ENCODE measurements at places on chromosomes 5 and 9.

DNA sequence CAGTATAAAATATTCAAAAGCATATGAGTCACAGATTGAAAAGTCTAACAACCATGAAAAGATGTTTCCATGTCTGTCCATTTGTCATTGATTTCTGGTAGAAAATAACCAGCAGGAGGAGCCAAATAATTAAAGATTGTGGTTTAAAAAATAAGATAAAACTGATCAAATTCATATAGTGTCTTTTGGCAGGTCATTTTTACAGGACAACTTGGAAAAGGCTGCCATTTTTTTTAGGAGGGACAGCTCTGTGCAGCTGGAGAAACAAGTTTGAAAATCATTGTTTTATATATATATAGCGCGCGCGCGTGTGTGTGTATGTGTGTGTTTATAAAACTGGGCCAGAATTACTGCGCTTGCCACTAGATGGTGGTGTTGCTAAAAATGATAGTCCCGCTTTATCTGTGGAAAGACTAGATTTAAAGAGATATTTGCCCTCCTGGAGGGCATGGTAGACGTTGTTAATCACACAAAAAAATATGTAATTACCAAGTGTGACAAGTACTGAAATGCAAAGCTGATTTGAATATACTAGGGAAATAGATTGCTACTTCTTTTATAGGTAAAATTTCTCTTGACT, 1.3 kb upstream of the TRMO start:
- peak; percentile 4 for DNase-seq

- DNase-seq = no peak
Measured at GRCh38 chr9:89514337-89514736, 16.4 kb upstream of the SEMA4D start.

- DNase-seq = peak; percentile 75
Measured at GRCh38 chr9:120877276-120878034, 467 bp upstream of the PHF19 start.

DNA sequence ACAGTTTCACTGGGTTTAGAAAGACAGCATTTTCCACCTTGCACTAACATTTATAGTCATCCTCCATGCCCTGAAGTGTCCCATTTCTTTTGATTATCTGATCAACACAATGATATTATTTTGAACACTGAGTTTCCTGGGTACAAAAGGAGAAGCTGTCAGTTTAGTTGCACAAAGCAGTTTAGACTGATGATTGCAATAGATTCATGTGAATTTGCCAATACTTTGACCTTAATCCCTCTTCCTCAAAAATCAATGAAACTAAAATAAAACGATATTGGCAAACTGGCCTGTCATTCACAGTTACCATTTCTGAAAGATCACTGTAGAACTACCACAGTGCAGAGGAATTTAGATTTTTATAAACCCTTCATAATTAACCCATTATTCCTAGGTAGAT, 34.2 kb upstream of the RASGRF2 start:
- DNase-seq = no peak

DNA sequence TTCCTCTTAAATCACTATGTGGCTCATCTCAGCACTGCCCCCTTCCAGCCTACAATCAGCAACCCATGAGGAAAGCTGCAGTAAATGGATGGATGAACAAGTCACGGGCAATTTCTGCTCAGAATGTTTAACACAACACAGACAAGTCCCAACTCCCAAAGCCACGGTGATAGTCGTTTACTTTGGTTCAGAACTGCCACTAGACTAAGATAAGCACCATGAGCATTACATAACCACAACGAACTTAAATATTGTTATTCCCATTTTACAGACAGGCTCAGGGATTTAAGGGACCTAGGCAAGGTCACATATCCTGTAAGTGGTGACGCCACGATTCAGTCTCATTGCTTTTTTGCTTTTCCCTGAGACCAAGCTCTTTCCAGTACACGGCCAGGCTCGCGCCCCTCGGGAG, 2.0 kb upstream of the SMIM27 start:
- DNase-seq = no peak

GRCh38 chr9:81092057-81092456, 597.3 kb downstream of the TLE1 start:
- no peak for DNase-seq

- DNase-seq = no peak
Measured at GRCh38 chr9:76462126-76462525, 3.1 kb downstream of the GCNT1 start.

GRCh38 chr9:105431424-105432246, 16.2 kb upstream of the FSD1L start:
- no peak for DNase-seq

DNA sequence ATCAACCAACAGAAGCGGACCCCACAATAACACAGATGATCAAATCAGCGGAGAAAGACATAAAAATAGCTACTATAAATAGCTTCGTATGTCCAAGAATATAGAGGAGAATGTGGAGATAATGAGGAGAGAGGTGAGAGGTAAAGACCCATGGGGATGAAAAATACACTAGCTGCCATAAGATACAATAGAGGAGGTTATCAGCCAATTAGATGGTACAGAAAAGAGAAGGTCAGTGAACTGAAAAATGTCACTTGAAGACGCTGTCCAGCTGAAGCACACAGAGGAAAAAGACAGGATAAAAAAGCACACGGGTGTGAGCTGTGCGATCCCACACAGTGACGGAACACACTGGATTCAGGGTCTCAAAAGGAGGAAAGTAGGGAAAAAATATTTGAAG, 73.4 kb downstream of the OLFM1 start:
- no peak for DNase-seq

GRCh38 chr9:87213948-87214347, 266.6 kb upstream of the GAS1 start:
- no peak for DNase-seq

DNA sequence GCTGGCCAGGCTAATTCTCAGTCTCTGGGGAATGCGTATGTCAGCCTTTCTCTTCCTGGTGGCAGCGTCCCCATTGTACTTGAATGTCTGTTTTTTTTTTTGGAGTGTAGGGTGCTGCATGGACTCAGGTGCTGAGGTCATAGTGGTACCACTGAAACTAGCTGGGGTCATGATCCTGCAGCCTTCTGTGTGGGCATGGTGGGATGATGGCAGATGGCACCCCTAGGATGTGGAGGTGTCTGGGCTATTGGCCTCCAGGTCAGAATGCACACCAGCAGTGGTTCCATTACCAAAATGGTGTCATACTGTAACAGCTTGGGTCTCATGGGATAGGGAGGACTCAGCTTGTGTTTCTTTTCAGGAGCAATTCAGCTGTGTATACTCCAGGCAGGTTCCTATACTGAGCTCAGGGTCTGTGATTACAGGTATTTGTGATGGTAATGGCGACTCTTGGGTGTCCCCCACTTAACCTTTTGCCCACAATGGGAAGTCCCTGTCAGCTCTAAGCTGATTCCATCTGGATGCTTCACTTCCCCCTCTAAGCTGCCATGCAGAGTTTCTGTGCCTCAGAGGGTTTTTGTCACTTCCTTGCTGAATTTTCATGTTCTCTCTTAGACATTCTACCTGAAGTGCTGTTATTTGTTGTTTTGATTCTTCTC, 17.9 kb downstream of the HSD17B4 start:
- no peak for DNase-seq

DNA sequence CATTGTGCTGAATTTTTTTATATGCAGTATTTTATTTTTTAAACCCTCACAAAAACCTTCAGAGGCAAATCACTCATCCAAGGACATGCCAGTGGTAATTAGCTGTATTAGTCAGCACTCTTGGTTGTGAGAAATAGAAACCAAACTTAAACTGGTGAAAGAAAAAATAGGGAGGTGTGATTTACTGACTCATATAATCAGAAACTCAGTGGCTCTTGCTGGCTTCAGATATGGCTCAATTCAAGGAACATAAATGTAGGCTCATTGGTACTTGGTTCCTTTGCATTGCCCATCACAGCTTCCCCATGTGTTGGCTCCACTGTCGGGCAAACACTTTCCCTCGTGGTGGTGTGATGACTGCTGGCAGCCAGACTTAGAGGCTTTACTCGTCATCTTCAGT, 497.2 kb downstream of the MAT2B start:
- DNase-seq = no peak

DNA sequence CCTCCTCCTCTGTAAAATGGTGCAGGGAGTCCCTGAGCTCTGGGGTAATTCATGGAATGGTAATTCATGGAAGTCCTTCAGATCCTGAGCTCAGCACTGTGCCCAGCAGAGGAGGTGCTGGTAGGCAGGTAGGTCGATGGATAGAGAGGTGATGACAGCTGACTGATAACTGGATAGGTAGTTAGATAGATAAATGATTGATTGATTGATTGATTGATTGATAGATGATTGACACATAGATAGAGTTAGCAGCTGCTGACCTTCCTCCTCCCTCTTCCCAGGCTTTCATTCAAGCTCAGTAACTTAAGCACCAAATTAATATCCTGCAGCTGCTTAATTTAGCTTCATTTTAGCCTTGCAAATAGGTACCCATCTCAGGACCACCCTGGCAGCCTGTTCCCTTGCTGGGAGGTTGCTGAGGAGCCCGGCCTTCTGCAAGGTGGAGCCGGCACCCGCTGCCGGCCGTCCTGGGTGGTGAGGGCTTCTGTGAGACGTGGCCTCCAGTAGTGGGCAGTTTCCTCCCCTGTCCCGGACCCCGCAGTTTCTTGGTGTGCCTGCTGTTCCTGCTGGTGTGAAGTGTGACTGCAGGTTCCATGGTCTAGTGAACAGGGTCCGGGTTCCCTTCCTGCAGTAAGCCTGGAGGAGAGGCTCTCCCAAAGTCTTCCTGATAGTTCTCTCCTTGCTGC, 13.4 kb downstream of the OLFM1 start:
- DNase-seq = no peak

DNA sequence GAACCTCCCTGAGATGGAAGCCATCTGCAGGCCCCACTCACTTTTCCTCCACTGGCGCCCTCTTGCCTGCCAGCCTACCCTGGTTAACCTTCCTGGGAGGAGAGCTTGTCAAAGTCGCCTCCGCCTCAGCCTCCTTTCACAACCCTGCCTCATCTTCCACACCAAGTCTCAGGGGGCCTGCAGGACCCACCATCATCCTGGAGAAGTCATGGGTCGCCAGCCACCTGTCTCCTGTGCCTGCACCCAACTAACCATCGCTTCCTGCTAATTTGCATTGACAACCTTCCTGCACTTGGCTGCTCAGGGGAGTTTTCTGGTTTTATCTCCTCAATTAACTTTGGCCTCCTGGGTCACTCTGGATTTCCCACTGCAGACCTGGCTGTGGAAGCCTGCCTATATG, 52.8 kb upstream of the GRHPR start:
- DNase-seq = no peak

GRCh38 chr5:143860211-143860610, 48.2 kb downstream of the HMHB1 start:
- no peak for DNase-seq

GRCh38 chr9:72977670-72978069, 24.8 kb upstream of the ALDH1A1 start:
- no peak for DNase-seq

GRCh38 chr5:159353661-159354252, 23.5 kb upstream of the IL12B start:
- no peak for DNase-seq
